ENCODE measurements at places on chromosomes 3 and 15. TPM values are rescaled to one million over a fixed set of nuclear protein-coding genes. Genes with fewer than 3 reads are reported as not detected.

GRCh38 chr3:167067787-167068161 is 312.3 kb downstream of the ZBBX start:
- H3K4me1 ChIP-seq: no peaks in the 10 kb centered on the region
- no peaks in the 10 kb centered on the region for H3K36me3 ChIP-seq
- no peaks in the 10 kb centered on the region for H3K27me3 ChIP-seq

GRCh38 chr3:126888186-126888760 is 94.6 kb upstream of the PLXNA1 start:
- H3K36me3 ChIP-seq: no peaks in the 10 kb centered on the region

DNA sequence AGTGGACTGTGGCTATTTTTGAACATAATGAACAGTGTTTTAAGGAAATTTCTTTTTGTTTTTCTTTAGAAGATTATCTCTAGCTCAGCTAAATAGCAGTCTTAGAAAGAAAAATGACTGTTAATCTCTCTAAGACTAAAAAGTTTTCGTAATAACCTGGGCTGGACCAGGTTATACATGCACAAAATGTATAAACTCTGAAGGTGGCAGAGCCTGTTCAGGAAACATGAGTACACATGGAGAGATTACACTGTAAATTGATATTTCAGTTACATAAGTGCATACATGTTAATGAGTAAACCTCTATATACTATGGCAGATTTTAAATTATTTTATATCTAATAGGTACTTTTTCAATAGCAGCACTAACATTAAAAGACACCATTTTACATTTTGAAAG is 258.2 kb upstream of the CFAP20DC start:
- no peak for DNase-seq
- H3K4me3 ChIP-seq: no peak overlapping the region
- no peaks in the 10 kb centered on the region for H3K27me3 ChIP-seq
- H3K27ac ChIP-seq: no peak overlapping the region
- no peaks in the 10 kb centered on the region for H3K4me1 ChIP-seq

DNA sequence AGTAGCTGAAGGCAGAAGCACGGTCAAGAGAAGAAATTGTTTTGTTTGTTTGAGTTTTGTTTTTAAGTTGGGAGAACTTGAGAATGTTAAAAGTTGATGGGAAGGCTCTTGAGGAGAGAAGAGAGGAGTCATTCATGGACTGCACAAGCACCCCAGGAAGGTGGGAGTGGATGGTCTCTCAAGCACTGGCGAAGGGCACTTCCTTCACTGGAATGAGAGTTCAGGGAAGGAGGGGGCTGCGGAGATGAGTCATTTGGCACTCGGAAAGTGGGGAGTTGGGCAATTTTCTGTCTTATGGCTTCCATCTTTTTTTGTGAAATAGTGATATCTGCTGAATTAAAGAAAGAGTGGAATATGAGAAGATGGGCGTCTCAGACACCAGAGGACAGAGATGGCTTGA is 66.0 kb downstream of the ATP13A4 start:
- no peaks in the 10 kb centered on the region for H3K36me3 ChIP-seq
- no peak for DNase-seq
- H3K27ac ChIP-seq: no peak overlapping the region
- H3K27me3 ChIP-seq: no peaks in the 10 kb centered on the region

- peak; percentile 58 for DNase-seq
- no peaks in the 10 kb centered on the region for H3K36me3 ChIP-seq
- no peak overlapping the region for H3K27ac ChIP-seq
- H3K4me1 ChIP-seq: peaks cover 4% of the 10 kb centered on the region
- H3K27me3 ChIP-seq: no peaks in the 10 kb centered on the region
Measured at GRCh38 chr15:25543196-25543595, 104.4 kb upstream of the UBE3A start.

DNA sequence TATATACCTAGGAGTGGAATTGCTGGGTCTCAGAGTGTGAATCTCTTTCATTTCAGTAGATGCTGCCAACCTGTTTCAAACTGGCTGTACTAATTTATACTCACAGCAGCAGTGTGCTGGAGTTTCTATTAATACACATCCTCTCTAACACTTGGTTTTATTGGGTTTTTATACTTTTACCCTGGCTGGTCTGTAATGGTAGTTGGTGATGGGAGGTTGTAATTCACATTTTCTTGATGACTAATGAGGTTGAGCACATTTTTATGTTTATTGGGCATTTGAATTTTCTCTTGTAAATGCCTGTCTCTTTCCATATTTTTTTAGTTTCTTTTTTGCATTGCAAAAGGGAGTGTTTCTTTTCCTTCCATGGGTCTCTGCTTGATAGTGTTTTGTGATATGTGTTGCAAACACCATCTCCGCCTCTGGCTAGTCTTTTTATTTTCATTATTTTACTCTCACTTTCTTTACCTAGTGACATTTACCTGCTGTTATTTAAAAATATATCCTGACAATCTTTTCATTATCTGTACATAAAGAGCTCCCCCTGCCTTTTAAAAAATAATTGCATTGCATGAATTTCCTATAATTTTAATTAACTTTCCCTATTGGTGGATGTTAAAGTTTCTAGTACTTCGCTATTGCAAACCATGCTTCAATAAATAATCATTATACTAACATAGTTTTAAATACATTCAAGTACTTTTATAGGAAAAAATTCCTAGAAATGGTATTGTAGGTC is 49.0 kb upstream of the GCNT3 start:
- DNase-seq: no peak
- H3K27ac ChIP-seq: no peak overlapping the region
- peaks cover 3% of the 10 kb centered on the region for H3K4me1 ChIP-seq
- no peak overlapping the region for H3K4me3 ChIP-seq
- H3K27me3 ChIP-seq: no peaks in the 10 kb centered on the region
- H3K36me3 ChIP-seq: no peaks in the 10 kb centered on the region

- no peaks in the 10 kb centered on the region for H3K4me1 ChIP-seq
- no peak for DNase-seq
Measured at GRCh38 chr3:21786438-21786797, 35.4 kb upstream of the ZNF385D start.

DNA sequence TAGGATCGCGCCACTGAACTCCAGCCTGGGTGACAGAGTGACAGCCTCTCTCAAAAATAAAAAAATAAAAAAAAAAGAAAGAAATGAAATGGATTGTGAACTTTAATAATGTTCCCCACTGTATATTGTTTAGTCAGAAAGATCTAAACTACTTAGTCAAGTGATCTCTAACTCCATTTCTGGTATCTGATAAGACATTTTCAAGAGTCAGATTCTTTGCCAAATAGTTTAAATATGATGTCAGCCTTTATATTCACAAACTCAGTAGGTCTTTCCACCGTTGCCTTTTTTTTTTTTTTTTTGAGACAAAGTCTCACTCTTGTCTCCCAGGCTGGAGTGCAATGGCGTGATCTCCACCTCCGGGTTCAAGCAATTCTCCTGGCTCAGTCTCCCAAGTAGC is 29.0 kb upstream of the OSBPL11 start:
- H3K4me3 ChIP-seq: no peak overlapping the region
- no peak overlapping the region for H3K27ac ChIP-seq
- no peaks in the 10 kb centered on the region for H3K27me3 ChIP-seq
- H3K4me1 ChIP-seq: no peaks in the 10 kb centered on the region
- H3K36me3 ChIP-seq: no peaks in the 10 kb centered on the region

DNA sequence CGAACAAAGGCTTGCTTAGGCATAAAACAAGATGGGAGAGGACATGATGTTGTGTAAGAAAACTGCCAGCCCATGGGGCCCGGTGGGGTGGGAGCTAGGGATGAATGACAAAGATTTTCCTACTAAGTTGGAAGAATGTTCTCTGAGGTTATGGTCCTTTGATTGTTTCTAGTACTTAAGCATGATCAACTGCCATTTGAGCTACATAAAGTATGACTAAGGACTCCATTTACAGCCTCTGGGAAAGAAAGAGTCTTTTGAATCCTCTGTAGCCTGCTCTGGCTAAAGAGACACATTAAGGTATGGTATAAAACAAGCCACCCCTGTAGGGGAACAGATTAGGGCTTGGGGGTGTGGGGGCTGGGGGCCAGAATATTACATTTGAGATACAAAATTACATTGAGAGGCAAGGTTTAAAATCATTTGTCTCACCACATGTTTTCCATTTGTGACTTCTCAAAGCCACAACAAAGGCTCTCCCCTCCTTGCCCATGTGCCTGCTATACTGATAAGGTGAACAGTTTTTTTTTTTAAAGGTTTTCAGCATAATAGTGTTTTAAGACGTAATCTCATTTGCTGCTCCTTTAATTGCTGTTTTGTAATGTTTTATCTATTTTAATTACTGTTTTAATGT is 323.4 kb downstream of the CHST2 start:
- DNase-seq: no peak
- peak overlapping the region; percentile 63 for H3K27ac ChIP-seq
- no peaks in the 10 kb centered on the region for H3K36me3 ChIP-seq
- peaks cover 21% of the 10 kb centered on the region for H3K4me1 ChIP-seq

GRCh38 chr3:179493260-179493659 is 42.0 kb upstream of the GNB4 start:
- H3K27me3 ChIP-seq: no peaks in the 10 kb centered on the region
- H3K4me3 ChIP-seq: no peak overlapping the region
- H3K27ac ChIP-seq: no peak overlapping the region
- H3K4me1 ChIP-seq: no peaks in the 10 kb centered on the region

DNA sequence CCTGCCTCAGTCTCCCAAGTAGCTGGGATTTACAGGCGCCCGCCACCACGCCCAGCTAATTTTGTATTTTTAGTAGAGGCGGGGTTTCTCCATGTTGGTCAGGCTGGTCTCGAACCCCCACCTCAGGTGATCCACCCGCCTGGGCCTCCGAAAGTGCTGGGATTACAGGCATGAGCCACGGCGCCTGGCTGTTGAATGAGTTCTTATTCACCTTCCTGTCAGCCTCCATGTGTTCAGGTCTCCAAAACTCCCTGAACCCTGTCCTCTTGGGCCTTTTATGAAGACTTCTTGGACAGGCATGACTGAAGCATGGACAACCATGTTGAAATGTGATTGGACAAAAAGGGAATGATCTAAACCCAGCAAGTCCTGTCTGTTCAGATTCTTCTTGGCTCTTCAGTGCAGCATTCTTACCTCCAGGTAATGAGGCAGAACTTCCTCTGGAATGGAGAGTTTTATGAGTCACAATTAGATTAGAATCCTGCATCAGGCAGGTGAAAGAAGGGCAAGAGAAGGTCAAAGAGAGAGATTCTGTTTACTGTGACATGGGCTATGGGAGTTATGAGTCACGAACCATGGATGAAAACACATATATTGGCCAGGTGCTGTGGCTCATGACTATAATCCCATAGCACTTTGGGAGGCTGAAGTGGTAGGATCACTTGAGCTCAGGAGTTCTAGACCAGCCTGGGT is 23.1 kb upstream of the EIF4A2 start:
- peaks cover 10% of the 10 kb centered on the region for H3K27me3 ChIP-seq
- no peaks in the 10 kb centered on the region for H3K36me3 ChIP-seq
- DNase-seq: no peak
- H3K4me3 ChIP-seq: no peak overlapping the region
- no peak overlapping the region for H3K27ac ChIP-seq

- H3K4me3 ChIP-seq: no peak overlapping the region
- no peak for DNase-seq
- H3K27ac ChIP-seq: no peak overlapping the region
- H3K36me3 ChIP-seq: no peaks in the 10 kb centered on the region
Measured at GRCh38 chr3:171129827-171130226, 103.3 kb upstream of the SLC2A2 start.

GRCh38 chr3:172289583-172289982 is 158.7 kb downstream of the GHSR start:
- no peak overlapping the region for H3K27ac ChIP-seq
- DNase-seq: no peak
- H3K36me3 ChIP-seq: peaks cover 68% of the 10 kb centered on the region
- H3K27me3 ChIP-seq: no peaks in the 10 kb centered on the region

- no peaks in the 10 kb centered on the region for H3K36me3 ChIP-seq
- H3K27me3 ChIP-seq: peaks cover 23% of the 10 kb centered on the region
Measured at GRCh38 chr15:80343554-80343992, 60.6 kb upstream of the ARNT2 start.

- no peaks in the 10 kb centered on the region for H3K4me1 ChIP-seq
- no peak for DNase-seq
- no peak overlapping the region for H3K27ac ChIP-seq
- H3K4me3 ChIP-seq: no peak overlapping the region
- no peaks in the 10 kb centered on the region for H3K27me3 ChIP-seq
Measured at GRCh38 chr3:164791263-164791662, 287.0 kb downstream of the SI start.

DNA sequence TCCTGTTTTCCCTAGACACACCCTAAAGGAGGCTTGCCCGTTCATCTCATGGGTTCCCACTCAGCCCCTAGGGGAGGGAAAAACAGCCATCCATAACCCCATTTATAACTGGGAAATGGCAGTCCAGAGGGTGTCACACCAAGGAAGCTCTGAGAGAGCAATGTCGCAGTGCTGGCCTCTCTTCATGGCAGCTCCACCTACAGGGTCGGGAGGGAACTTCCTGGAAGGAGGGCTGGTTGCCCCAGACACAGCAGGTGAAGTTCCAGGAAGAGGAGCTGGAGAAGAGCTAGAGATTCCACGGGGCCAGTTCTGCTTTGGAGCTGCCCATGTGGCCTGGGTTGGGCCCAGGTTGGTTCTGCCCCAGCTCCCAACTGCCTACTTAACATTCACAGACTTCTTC is 22.3 kb upstream of the LINGO1 start:
- no peak overlapping the region for H3K4me3 ChIP-seq
- H3K27me3 ChIP-seq: peaks cover 19% of the 10 kb centered on the region
- no peak overlapping the region for H3K27ac ChIP-seq
- no peak for DNase-seq

DNA sequence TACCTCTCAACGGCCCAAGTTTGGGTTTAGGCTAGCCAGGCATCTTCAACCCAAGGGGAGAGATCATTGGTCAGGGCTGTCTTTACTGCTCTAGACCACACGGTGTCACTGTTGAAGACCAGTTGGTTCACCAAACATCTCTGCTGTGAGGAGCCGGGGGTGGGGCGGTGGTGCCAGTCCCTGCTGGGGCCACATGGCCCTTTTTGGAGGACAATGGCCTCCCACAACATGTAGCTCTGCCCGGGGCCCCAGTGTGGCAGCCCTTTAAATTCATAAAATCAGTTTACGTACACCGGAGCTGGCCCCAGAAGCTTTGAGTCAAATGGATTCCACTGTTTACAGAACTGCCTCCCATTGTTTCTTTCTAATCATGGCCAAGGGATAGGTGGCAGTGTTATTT is 19.1 kb upstream of the TM4SF18 start:
- peak; percentile 81 for DNase-seq
- no peak overlapping the region for H3K4me3 ChIP-seq
- peaks cover 5% of the 10 kb centered on the region for H3K4me1 ChIP-seq
- H3K36me3 ChIP-seq: no peaks in the 10 kb centered on the region

GRCh38 chr3:11010426-11011165 is 18.0 kb downstream of the SLC6A1 start:
- no peaks in the 10 kb centered on the region for H3K4me1 ChIP-seq
- H3K27me3 ChIP-seq: peaks cover 13% of the 10 kb centered on the region
- no peak overlapping the region for H3K27ac ChIP-seq
- no peak overlapping the region for H3K4me3 ChIP-seq
- no peaks in the 10 kb centered on the region for H3K36me3 ChIP-seq

GRCh38 chr3:98855806-98856400 is 45.6 kb downstream of the DCBLD2 start:
- peaks cover 33% of the 10 kb centered on the region for H3K4me1 ChIP-seq
- DNase-seq: peak; percentile 92
- peaks cover 26% of the 10 kb centered on the region for H3K36me3 ChIP-seq
- H3K27me3 ChIP-seq: no peaks in the 10 kb centered on the region
- H3K27ac ChIP-seq: peak overlapping the region; percentile 75

- DNase-seq: no peak
- no peaks in the 10 kb centered on the region for H3K4me1 ChIP-seq
- no peak overlapping the region for H3K27ac ChIP-seq
- H3K27me3 ChIP-seq: no peaks in the 10 kb centered on the region
- peaks cover 26% of the 10 kb centered on the region for H3K36me3 ChIP-seq
Measured at GRCh38 chr3:72839057-72839456, 9.2 kb downstream of the SHQ1 start.

The MAGI1 gene
- total RNA-seq: 66.6 TPM

The NANOGP8 gene
- total RNA-seq: 1.2 TPM

The ZPLD1 gene
- total RNA-seq: under 0.01 TPM

The LARP6 gene
- total RNA-seq: 76.0 TPM

The CHST2 gene
- 16.5 TPM for total RNA-seq

The NAALADL2 gene
- total RNA-seq: 23.5 TPM

The PP2D1 gene
- not detected for total RNA-seq

Measured in osteoblast (primary cell).